ENCODE measurements at places on chromosomes 3 and 15.

- no peaks in the 10 kb centered on the region for H3K36me3 ChIP-seq
- no peak overlapping the region for H3K27ac ChIP-seq
- H3K27me3 ChIP-seq: peaks cover 2% of the 10 kb centered on the region
- no peaks in the 10 kb centered on the region for H3K4me1 ChIP-seq
Measured at GRCh38 chr3:127982155-127982554, 67.1 kb downstream of the KBTBD12 start.

GRCh38 chr3:62758296-62759066 is 116.7 kb downstream of the CADPS start:
- H3K27ac ChIP-seq: no peak overlapping the region
- H3K27me3 ChIP-seq: no peaks in the 10 kb centered on the region
- no peak for DNase-seq
- H3K36me3 ChIP-seq: no peaks in the 10 kb centered on the region

- H3K27me3 ChIP-seq: no peaks in the 10 kb centered on the region
- no peaks in the 10 kb centered on the region for H3K36me3 ChIP-seq
Measured at GRCh38 chr3:186002884-186003472, 65.2 kb upstream of the TRA2B start.

GRCh38 chr3:150165396-150166094 is 194.8 kb upstream of the PFN2 start:
- H3K27me3 ChIP-seq: no peaks in the 10 kb centered on the region
- DNase-seq: no peak
- H3K4me3 ChIP-seq: no peak overlapping the region
- H3K4me1 ChIP-seq: no peaks in the 10 kb centered on the region
- no peaks in the 10 kb centered on the region for H3K36me3 ChIP-seq
- H3K27ac ChIP-seq: no peak overlapping the region

DNA sequence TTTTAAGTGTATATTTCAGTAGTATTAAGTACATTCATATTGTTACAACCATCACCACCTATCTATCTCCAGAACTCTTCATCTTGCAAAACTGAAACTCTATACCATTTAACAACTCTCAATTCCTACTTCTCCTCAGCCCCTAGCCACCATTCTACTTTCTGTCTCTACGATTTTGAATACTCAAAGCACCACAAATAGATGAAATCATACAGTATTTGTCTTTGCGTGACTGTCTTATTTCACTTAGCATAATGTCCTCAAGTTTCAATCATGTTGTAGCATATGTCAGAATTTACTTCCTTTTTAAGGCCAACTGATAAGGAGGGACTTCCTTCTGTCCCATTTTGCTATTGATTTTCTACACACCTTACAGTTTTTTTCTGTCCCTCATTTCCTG is 593.3 kb downstream of the FHIT start:
- no peaks in the 10 kb centered on the region for H3K36me3 ChIP-seq
- no peak for DNase-seq
- no peaks in the 10 kb centered on the region for H3K4me1 ChIP-seq
- no peaks in the 10 kb centered on the region for H3K27me3 ChIP-seq
- no peak overlapping the region for H3K27ac ChIP-seq
- no peak overlapping the region for H3K4me3 ChIP-seq

Measured in A673 (cell line).